CD4-positive, alpha-beta T cell treated with Interleukin-15 for 4 hours (primary cell): ENCODE measurements at places on chromosomes 3 and 15.

GRCh38 chr3:901953-902778, 190.7 kb upstream of the CNTN6 start:
- no peak for DNase-seq

- DNase-seq, result peak; percentile 90
Observed at GRCh38 chr15:70492240-70493177, 270.8 kb downstream of the UACA start.

DNA sequence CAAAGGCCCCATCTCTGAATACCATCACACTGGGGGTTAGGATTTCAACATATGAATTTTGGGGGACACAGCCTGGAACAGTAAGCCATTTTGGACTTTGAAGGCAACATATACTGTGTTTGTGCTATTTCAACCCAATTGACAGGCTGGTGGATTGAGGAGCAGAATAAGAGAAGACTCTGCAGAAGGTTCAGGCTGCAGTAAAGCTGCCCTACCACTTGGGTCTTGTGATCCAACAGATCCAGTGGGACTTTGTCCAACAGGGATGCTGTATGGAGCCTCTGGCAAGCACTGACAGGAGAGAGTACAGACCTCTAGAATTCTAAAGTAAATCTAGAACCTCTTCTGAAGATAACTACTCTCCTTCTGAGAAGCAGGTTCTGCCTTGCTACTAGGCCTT, 1.1 kb upstream of the BCL2L10 start:
- no peak for DNase-seq

- DNase-seq, result no peak
Observed at GRCh38 chr3:183159333-183159732, 3.2 kb downstream of the LAMP3 start.

GRCh38 chr3:47120138-47120537, 43.8 kb downstream of the SETD2 start:
- no peak for DNase-seq

GRCh38 chr3:188578576-188579363, 424.8 kb downstream of the LPP start:
- no peak for DNase-seq

- DNase-seq, result no peak
Observed at GRCh38 chr15:77484994-77485393, 64.3 kb downstream of the HMG20A start.

DNA sequence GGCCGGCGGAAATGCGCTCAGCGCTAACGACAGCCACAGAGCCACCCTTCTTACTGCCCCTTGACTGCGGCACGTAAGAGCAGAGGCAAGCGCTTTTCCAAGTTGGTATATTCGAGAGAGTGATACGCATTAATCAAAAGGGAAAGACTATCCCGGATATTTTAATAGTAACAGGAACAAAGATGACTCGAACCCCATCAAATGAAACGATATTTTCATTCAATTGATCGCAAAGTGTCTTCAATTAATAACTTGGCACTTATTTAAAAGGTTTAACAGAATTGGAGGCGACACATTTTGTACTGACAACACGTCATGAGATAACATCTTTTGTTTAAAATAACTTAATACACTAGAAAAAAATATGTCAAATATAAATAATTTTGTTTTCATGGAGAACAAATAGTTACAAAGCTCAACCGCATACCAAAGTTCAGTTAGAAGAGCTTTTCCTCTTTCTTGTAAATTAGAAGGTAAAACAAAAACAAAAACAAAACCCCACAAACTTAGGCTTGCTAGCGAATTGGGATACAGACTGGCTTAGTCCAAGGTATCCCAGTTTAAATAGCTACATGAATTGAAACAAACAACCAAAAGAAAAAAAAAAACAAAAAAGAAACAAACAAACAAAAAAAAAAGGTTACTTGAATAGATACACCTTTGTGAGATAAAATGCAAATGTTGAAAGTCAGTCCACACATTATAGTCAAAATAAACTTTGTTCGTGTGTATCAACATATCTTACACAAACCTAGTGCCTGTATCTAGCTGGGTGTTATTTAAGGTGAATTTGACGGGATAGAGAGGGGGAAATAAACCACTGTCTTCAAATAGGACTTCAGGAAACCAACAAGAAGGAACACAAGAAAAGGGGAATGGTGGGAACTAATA, 10.2 kb downstream of the SHOX2 start:
- no peak for DNase-seq
